Activated T-helper 2 cell treated with anti-CD3 and anti-CD28 coated beads, Interferon-gamma antibody, Interleukin-2, Interleukin-4, amounts not matched to agents 10 μg/mL and 5 μg/mL and 100 μg/mL, durations not matched to agents 14 hours and 24 hours and 36 hours (primary cell): ENCODE measurements at places on chromosomes 7 and 10. TPM values are rescaled to one million over a fixed set of nuclear protein-coding genes. Genes with fewer than 3 reads are reported as not detected.

DNA sequence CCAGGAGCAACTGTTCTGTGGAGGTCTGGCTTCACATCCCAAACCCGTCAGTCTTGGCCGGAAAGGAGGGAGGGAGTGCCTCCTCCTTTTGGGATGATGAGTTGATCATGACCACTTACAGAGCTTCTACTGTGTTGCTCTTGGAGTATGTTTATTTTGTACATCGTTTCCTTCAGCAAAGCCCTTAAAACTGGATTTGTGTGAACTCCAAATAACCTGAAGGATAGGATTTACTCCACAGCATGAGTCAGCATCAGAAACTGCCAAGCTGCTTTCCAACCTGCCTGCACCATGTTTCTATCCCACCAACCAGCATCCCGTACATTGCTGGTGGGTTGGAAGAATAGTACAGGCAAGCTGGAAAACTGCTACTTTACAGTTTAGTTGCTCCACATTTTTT is 3.5 kb downstream of the CCDC201 start:
- no peaks in the 10 kb centered on the region for H3K36me3 ChIP-seq
- no peaks in the 10 kb centered on the region for H3K27me3 ChIP-seq
- no peak for DNase-seq
- no peak overlapping the region for H3K4me3 ChIP-seq

DNA sequence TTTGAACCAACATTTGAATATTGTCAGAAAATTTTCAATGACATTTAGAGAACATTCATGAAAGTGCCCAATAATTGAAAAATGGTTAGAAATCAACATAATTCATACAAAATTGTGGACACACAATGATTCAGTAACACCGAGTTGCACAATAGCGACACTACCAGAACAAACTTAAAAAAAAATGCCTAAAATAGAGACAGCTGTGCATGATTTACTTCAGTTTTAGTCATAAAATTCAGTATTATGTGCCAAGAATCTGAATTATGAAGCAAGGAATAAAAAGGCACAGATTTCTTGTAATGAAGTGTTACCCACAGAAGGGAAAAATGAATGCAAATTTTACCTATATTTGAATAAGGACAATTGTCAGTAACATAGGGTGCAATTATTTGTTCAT is 396.0 kb downstream of the SEMA3D start:
- H3K27me3 ChIP-seq = no peaks in the 10 kb centered on the region
- H3K27ac ChIP-seq = no peak overlapping the region

GRCh38 chr7:41185851-41186250 is 517.0 kb downstream of the INHBA start:
- H3K4me1 ChIP-seq = no peaks in the 10 kb centered on the region
- H3K27me3 ChIP-seq = no peaks in the 10 kb centered on the region
- no peak for DNase-seq

- H3K4me1 ChIP-seq = peaks cover 2% of the 10 kb centered on the region
- no peak overlapping the region for H3K4me3 ChIP-seq
- H3K27me3 ChIP-seq = peaks cover 47% of the 10 kb centered on the region
- no peaks in the 10 kb centered on the region for H3K36me3 ChIP-seq
Measured at GRCh38 chr7:29189743-29190201, 4.8 kb upstream of the CHN2 start.

DNA sequence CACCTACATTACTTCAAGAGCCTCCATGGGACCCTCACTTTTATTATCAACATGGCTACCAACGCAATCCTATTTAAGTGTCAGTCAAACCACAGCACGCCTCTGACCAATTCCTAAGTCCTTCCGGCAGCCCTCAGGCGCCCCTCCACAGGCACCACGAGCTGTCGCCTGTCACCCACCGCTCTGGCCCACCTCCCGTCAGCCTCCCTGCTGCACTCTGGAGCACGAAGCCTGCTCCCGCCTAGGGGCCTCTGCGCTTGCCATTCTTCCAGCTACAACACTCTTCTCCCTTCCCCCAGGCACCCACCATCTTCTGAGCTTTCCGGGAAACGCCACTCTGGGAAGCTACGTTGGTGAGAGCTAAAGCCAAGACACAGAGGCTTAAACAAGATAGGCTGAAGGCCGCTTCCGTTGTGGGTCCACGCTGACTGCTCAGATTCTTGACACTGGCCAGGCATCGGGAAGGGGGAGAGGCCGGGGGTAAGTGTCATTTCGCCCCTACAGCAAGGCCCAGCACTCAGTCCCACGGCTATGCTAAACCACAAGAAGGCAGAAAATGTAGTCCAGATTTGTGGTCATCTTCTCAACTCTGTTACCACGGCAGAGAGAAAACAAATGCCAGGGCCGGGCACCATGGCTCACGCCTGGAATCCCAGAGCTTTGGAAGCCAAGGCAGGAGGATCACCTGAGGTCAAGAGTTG is 56.7 kb downstream of the GNA12 start:
- peaks cover 22% of the 10 kb centered on the region for H3K4me1 ChIP-seq
- no peak overlapping the region for H3K4me3 ChIP-seq
- DNase-seq = no peak
- no peaks in the 10 kb centered on the region for H3K27me3 ChIP-seq
- H3K27ac ChIP-seq = no peak overlapping the region

DNA sequence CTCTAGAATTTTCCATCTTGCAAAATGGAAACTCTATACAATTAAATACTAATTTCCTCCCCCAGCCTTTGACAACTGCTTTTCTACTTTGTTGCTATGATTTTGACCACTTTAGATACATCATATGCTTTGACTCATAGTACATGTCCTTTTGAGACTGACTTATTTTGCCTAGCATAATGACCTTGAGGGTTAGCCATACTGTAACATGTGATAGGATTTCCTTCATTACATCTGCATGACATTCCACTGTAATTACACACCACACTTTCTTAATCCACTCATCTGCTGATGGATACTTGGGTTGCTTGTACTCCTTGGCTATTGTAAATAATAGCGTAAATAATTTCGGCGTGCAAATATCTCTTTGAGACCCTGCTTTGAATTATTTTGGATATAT is 127.7 kb downstream of the JAZF1 start:
- H3K4me3 ChIP-seq = no peak overlapping the region
- H3K27ac ChIP-seq = no peak overlapping the region
- peaks cover 31% of the 10 kb centered on the region for H3K27me3 ChIP-seq

DNA sequence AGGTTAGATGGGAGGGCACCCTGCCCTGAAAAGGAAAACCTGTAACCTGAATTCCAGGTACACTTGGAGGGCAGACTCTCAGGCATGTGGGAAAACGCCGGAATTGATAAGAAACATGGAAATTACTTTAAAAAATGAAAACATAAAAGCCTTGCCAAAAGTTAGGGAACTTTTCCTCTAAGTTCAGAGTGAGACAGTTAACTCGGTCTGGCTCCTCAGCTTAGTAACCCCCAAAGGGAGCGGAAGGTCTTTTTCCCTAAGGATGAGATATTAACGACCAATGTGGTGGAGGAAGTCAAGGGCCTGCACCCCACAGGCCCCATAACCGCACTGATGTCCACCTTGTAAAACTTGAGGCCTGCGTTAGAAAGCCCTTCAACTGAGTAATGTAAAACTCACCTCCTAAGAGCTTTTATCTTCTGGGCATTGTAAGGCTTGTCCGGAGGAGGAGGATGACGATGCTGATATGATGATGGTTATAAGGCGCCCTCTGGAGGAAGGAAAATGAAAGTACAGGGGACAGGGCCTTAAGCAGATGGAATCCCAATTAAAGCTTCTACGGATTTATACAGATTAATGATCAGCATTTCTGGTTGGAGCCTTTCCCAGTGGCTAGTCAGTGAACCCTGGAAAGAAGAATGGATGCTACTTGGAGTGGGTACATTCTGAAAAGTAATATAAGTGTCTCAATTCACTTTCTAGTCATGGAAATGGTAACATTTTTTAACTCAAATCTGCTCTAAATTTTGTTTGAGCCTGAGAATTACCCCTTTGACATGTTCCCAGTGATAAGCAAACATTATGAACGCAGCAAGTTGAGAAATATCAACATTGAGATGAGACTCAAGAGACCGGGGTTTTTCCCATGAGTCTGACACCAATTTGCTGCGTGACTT is 694 bp downstream of the COL1A2 start:
- peaks cover 23% of the 10 kb centered on the region for H3K4me1 ChIP-seq
- H3K27ac ChIP-seq = no peak overlapping the region
- peak; percentile 35 for DNase-seq
- H3K27me3 ChIP-seq = peaks cover 3% of the 10 kb centered on the region
- H3K4me3 ChIP-seq = peak overlapping the region; percentile 70

- H3K27ac ChIP-seq = no peak overlapping the region
- H3K36me3 ChIP-seq = peaks cover 6% of the 10 kb centered on the region
- DNase-seq = no peak
- no peak overlapping the region for H3K4me3 ChIP-seq
- H3K27me3 ChIP-seq = no peaks in the 10 kb centered on the region
Measured at GRCh38 chr7:17902599-17902998, 37.7 kb downstream of the SNX13 start.

DNA sequence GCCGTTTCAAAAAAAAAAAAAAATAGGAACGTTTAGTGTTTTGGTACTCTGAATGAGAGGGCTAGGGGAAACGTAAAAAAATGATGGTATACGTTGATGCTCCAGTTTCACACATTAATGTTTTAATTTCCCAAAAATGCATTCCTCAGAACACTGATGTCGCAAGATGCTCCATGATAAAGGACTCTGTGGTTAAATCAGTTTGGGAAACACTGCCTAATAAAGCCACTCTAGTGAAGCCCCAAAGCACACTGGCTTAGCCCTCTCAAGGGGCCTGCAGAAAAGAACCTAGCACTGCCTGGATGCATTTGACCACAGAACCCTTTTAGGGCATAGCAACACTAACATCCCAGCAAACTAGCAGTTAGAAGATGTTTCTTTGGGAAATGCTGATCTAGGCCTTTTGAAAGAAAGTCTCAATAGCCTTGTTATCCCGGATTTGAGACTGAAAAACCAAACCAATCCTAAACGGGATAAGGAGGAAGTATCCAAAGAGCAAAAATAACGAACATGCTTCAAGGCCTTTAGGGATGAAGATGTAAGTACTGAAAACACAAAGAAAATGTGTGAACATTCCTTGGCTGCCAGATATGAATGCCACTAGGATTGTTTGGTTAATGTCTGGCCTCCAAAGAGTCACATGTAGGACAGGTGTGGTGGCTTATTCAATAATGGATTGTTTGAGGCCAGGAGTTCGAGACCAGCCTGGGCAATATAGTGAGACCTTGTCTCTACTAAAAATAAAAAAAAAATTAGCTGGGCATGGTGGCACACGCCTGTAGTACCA is 11.0 kb downstream of the DLG5 start:
- H3K4me1 ChIP-seq = no peaks in the 10 kb centered on the region
- no peaks in the 10 kb centered on the region for H3K36me3 ChIP-seq
- DNase-seq = no peak
- no peak overlapping the region for H3K27ac ChIP-seq
- no peak overlapping the region for H3K4me3 ChIP-seq
- peaks cover 3% of the 10 kb centered on the region for H3K27me3 ChIP-seq

GRCh38 chr10:76557366-76557765 is 1080.2 kb downstream of the KCNMA1 start:
- no peaks in the 10 kb centered on the region for H3K27me3 ChIP-seq
- no peak overlapping the region for H3K4me3 ChIP-seq

DNA sequence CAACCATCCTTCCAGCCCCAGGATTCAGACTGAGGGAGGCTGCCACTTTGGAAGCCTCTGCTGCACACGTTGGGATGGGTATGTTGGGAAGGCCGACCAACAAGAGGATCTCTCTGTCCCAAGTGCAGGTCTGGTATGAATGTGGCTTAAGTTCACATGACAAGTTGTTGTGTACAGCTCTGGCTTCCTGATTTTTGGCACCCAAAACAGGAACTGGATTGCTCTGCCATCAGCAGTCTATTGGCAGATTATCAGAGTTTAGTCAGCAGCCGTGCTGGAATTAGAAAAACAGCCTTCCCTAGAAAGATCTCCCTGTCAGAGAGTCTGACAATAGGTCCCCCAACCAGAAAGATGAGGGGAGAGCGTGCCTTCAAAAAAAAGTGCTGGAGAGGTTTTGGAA is 66.9 kb downstream of the GOLGA7B start:
- no peak overlapping the region for H3K27ac ChIP-seq
- no peak overlapping the region for H3K4me3 ChIP-seq
- no peak for DNase-seq
- peaks cover 7% of the 10 kb centered on the region for H3K27me3 ChIP-seq
- H3K4me1 ChIP-seq = no peaks in the 10 kb centered on the region

GRCh38 chr7:24971333-24972165 is 8.4 kb downstream of the OSBPL3 start:
- H3K27me3 ChIP-seq = no peaks in the 10 kb centered on the region
- peak overlapping the region; percentile 49 for H3K4me3 ChIP-seq
- H3K27ac ChIP-seq = peak overlapping the region; percentile 69

DNA sequence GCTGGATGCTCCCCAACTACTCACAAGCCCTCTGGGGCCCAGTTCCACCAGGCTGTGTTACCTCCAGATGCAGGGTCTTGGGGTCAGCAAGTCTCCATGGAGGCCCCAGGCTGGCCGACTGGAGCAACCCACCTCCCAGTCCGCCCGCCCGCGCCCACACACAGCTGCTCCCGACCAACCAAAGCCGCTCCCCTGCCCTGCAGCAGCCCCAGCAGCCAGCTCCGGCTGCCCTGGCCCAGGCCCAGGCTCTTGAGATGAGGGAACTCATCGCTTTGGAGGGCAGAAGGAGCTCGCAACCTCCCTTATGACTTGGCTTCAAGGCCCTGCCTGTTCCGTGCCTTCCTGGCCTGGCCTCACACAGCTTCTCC is 47.2 kb downstream of the LRRC20 start:
- no peaks in the 10 kb centered on the region for H3K27me3 ChIP-seq
- H3K27ac ChIP-seq = no peak overlapping the region
- DNase-seq = no peak
- no peak overlapping the region for H3K4me3 ChIP-seq
- H3K4me1 ChIP-seq = peaks cover 17% of the 10 kb centered on the region
- peaks cover 32% of the 10 kb centered on the region for H3K36me3 ChIP-seq

GRCh38 chr10:92696606-92697383 is 7.0 kb downstream of the HHEX start:
- peaks cover 21% of the 10 kb centered on the region for H3K4me1 ChIP-seq
- H3K27ac ChIP-seq = no peak overlapping the region
- H3K27me3 ChIP-seq = peaks cover 77% of the 10 kb centered on the region
- no peak overlapping the region for H3K4me3 ChIP-seq
- no peaks in the 10 kb centered on the region for H3K36me3 ChIP-seq

DNA sequence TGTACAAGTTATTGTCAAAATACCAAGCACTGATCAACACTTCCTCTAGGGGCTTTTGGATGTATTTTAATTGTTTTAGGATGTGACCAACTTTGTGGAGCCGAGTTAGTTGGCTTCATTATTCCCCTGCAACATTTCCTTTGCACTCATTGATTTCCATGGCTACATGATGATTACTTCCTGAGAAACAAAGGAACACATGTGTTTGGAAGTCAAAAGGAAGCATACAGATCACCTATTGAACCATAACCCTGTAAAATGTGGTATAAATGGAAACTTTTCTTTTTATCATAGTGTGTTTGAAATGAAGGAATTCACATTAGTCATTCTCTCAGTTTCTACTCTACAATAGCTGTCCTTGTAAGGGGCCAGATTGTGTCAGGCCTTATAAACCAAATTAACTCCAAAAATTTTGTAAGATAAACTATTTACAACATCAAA is 32.2 kb upstream of the EXOC6 start:
- H3K27ac ChIP-seq = no peak overlapping the region
- no peak for DNase-seq
- H3K4me3 ChIP-seq = no peak overlapping the region
- peaks cover 16% of the 10 kb centered on the region for H3K27me3 ChIP-seq
- H3K36me3 ChIP-seq = no peaks in the 10 kb centered on the region
- H3K4me1 ChIP-seq = no peaks in the 10 kb centered on the region

The TSPAN12 gene
- total RNA-seq = not detected in 2 replicates

The ASIC3 gene
- total RNA-seq = 3.3 and 4.0 TPM in 2 replicates

The PTPN20 gene
- 2.5 and 4.4 TPM in 2 replicates for total RNA-seq
